ENCODE measurements at places on chromosomes 5 and 9. TPM values are rescaled to one million over a fixed set of nuclear protein-coding genes. Genes with fewer than 3 reads are reported as not detected.

GRCh38 chr9:23829580-23830475, 3.8 kb upstream of the ELAVL2 start:
- no peak for DNase-seq

The PLPPR1 gene
- total RNA-seq, result not detected

The STING1 gene
- 344 TPM for total RNA-seq

DNA sequence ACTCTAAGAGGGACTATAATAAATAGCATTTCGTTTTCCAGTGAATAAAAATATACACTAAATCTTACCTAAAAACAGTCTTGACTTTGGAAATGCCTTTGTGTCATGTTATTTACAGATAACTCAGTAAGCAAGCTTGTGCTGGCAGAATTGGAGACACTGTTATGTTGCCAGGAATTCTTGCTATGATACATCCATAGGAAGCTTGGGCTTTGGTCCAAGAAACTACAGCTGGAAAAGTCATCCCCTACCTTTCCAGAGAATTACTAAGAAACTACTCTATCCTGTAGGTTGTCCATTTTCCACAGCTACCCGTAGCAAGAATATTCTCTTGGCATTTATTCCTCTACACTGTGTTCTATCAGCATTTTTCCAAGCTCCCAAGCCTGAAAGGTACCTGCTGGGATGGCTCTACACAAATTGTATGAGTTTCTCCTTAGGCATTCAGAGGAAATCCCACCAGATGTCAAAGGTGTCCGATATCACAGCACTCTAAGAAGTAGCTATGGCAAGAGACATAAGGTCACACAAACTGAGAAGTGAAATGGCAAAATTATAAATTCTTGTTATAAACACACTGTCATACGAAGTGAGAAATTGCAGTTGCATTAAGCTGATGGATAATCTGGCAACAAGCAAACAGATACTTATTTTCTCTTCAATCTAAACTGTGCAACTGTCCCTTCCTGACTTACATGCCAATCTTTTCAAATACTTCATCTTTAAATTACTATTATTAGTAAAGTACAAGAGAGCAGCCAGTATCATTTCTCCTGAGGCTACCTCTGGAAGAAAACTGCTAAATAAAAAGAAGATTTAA, 68.5 kb downstream of the MCTP1 start:
- DNase-seq, result no peak

GRCh38 chr9:529731-530130, 311.8 kb upstream of the DMRT1 start:
- no peak for DNase-seq

The SLC25A2 gene
- 0.31 TPM for total RNA-seq

DNA sequence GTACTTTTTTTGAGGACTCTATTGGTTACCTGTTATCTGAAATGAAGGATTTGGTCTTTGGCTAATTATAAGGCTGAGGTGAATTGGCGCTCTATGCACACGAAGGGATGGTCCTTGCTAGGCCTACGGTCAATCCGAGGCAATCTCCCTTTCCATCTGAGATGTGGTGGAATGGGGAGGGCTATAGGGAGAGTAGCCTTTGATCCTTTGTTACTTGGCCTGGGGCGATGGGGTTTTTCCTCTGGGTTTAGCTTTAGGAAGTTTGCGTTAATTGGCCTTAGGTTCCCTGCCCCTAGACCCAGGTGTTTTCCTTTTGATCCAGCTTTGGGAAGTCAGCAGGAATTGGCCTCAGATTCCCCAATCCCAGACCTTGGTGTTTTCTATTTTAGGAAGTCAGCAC, 102.1 kb upstream of the C9orf72 start:
- DNase-seq, result no peak

DNA sequence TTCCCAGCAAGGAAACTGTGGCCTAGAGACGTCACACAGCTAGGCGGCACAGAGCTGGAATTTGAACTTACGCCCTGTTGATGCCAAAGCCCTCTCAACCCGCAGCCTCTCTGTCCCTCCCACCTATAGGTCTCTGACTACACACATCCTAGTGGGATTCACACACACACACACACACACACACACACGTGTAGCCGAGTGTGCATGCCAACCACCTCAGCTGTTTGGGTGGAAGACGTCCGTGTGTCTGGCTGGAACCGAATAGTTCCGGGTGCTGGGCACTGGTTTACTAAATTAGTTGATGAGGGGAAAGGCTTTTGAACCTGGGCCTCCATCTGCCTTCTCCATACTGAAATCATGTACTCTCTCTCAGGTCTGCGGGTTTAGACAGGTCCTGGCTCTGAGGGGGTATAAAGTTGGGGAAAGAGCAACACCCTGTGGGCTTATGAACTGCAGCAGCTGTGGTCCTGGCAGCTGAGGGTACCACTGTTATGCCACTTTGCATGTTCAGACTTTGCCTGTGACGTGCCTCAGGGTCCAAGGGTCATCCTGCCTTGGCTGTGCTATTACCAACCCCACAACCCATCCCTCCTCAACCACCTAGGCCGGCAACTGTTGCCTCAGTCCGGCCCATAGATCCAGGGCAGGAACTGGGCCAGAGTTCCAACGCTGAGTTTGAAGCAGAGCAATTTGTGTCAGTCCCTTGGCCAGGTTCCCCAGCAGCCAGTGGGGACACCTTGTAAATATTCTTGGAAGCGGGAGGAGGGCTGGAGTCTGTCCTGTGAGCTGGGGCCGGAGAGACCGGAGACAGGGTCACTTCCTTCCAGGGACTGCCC, 50.5 kb downstream of the PSD2 start:
- no peak for DNase-seq

GRCh38 chr9:6703898-6704639, 53.7 kb upstream of the KDM4C start:
- DNase-seq, result peak; percentile 82
